ENCODE measurements at places on chromosomes 2 and 18.

DNA sequence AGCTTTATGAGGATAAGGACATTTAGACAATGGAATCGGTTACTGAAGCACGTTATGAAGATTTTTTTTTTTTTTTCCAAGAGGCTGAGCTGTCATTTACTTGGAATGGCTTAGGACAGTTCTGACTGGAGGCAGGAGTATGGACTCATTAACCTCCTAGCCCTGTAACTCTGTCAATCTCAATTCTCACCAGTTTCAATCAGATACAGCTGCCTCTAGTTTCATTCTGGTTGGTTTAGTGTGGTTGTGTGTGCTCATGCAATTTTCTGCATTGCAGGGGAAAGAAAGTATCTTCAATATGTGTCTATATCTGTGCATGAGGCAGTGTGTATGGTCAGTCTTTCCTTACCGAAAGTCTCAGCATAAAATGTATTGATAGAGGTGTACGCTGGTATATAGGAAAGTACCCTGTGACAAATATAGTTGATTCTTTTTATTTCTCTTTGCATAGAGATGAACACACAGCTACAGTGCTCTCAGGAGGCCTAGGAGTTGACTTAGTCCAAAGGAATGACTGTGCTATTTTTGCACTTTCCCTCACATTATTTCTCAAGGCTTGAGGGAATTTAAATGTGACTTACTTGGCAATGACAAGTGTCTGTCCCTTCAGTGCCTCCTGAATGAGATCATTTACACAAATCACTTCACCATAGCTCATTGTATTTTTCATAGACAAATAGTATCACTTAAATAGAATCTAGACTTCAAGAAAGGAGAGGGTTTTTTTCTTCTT is 50.5 kb upstream of the GRB14 start:
- no peak for DNase-seq

DNA sequence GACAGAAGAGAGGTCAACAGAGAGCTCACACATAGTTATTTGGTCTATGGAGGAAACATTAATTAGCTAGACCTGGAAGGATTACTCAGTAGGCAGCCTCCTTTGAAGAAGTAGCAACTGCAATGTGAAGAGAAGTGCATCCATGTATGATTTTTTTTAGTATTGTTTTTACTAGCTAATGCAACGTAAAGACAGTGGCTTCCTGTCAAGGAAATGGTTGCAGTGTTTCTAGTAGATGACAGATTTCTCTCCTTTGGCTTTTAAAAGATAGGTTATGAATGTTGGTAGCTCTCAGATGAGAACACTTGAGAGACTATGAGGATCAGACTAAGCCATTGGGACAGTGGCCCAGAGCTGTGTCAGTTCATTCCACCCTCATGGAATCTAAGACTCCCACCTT is 175.8 kb downstream of the AGPS start:
- no peak for DNase-seq

DNA sequence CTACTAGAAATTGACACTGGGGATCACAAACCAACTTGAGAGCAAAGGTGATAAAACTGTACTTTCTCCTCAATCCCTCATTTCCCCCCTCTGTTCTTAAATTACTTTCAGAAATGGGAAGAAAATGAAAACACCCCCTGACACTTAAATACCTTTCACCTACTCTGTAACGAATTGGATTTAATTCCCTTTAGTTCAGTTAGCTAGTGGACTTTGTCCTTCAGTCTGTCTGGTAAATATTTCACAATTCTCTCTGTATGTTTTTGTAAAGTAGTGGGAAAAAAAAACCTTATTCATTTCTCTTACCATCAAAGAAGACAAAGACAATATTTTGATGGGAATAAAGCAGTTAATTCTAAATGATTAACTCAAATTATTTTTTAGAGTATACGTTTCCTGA is 85.7 kb downstream of the CDH2 start:
- DNase-seq: no peak

GRCh38 chr2:175187378-175187777 is 5.9 kb upstream of the ATP5MC3 start:
- DNase-seq: no peak

DNA sequence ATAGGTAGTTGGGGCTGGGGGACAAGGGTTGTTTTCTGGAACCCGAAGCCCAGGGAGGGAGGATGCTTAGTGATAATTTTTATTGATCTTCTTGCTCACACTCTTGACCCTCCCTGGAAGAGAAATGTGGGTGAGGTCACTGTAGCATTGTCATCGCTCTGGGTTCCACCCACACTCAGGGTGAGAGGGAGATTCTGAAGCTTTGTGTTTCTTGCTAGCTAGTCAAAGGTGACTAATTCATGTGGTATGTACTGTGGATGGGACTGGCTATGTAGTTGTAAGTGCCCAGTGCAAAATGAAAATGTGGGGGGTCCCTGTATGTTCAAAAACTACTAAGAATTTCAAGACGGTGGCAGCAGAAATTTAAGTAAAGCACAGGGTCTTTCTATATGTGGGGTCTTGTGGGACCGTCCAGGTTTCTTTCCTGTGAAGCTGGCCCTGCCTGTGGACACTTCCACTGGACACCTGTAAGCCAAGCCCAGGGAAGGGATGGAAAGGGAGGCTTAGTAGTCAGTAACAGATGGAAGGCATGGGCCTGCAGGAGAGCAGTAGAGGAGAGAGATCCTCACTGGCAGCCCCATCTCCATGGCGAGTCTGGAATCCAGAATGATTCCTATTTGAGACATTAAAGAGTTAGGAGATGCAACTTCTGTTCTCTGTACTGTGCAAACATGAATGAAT is 35.0 kb downstream of the TSN start:
- no peak for DNase-seq

DNA sequence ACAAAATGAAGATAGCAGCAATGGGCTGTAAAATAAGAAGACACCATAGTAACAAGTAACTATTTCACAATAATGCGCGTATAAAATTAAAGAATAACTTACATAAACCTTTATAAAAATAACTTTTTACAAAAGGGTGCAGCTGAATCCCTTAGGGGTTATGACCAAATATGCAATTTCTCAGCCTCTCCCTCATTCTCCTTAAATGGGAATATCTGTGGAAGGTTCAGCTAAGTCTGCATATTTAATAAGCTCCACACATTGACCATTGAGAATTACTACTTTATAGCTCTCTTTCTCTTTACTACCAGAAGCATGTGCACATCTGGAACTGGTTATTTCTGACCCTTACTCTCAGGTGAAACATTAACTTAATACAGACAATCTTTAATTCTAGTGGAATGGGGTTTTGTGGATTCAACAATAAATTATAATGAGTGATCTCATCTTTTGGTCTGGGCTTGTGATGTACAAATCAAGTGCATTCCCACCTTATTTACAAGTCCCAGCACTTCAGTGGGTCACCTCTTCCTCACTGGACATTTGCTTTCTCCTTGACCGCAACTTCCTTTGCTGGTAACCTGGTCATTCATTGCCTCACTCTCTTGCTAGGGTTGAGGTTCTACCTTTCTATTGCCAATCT is 15.7 kb downstream of the ARHGAP15 start:
- no peak for DNase-seq

- no peak for DNase-seq
These were observed 1.7 kb downstream of the ATF2 start for GRCh38 chr2:175166216-175166824.

DNA sequence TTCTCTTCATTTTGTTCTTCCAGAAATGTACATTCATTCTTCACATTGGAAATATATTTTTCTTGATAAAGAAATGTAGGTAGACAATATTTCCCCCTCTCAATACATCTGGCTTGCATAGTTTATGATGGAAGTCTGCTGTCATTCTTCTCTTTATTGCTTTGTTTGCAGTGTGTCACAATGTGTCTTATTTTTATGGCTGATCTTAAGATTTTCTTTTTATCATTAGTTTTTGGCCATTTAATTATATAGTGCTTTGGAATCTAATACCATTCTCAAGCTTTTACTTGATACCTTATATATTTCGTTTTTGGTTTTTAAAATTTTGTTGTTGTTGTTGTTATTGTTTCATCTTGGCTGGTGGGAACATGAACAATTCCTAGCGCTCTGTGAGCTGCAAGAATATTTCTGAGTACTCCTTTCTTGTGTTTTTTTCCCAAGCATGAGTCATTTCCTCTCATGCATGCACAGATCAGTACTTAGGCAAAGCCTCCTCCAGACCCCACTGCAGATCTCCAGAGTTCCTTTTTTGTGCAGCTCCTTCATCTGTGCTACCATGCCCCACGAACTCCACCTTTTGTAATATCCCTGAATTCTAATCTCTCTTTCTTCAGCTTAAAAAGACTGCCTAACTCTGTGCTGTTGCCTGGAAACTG is 13.7 kb upstream of the MMADHC start:
- DNase-seq: no peak

- no peak for DNase-seq
These were observed 418.6 kb downstream of the ZNF521 start for GRCh38 chr18:24933345-24933744.

DNA sequence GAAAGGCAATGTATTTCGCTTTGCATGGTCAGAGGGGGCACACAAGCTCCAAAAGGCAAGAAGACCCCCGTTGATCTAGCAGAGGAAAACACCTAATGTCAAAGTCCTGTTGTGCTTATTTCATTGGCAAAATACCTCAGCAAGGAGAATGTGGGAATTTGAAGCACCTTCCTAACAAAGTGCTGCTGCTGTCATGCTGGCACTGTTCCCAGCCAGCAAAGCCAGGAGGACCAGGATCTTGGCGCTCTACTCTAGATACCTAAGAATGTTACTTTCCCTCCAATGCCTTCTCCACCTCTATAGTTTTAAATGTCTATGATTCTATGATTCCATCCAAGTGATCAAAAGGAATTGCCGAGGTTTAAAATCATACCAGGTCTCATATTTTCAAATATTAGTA is 867.9 kb upstream of the POU3F3 start:
- DNase-seq: no peak

DNA sequence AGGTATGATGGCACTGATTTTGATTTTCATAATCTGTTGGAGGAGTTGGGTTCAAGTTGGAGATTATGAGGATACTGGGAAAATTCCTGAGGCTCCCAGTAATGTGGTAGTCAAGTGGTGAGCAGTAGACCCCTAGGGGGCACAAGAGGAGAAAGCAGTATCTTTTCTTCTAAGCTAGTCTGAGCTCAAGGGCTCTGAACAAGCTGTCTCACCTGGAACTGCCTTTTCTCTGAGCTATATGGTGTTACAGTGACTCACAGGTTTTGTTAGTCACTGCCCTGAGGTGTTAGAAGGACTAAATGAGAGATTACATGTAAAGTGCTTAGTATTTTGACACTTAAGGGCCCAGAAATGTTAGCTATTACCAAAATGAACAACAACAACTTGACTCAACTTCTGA is 42.2 kb downstream of the CD302 start:
- DNase-seq: no peak

GRCh38 chr2:219736209-219736608 is 108.8 kb downstream of the SLC4A3 start:
- no peak for DNase-seq

GRCh38 chr18:54210463-54210862 is 14.0 kb downstream of the MBD2 start:
- DNase-seq: no peak

GRCh38 chr2:159797225-159797542 is 824 bp downstream of the CD302 start:
- DNase-seq: no peak

GRCh38 chr18:29596959-29597358 is 1420.0 kb upstream of the CDH2 start:
- no peak for DNase-seq

- peak; percentile 48 for DNase-seq
These were observed 60.4 kb upstream of the NABP1 start for GRCh38 chr2:191617575-191617974.

DNA sequence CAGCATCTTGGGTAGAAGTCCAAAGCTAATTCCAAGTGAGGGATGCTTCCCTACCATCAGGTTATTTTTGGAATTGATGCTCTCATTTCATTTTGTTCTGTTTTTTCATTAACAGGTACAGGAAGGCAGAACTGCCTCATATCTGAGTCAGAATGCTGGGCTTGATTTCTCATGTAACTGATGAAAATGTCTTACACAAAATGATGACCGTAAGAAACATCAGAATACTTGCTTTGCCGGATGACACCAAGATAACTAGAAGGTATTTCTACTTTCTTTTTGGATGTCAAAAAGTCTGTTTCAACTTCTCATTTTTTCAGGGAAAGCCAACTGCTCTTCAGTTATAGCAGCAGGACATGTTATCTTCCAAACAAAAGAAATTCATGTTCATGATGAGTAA is 62.6 kb downstream of the ETAA1 start:
- DNase-seq: no peak

GRCh38 chr18:76922107-76922506 is 99.8 kb downstream of the ZNF236 start:
- DNase-seq: no peak

DNA sequence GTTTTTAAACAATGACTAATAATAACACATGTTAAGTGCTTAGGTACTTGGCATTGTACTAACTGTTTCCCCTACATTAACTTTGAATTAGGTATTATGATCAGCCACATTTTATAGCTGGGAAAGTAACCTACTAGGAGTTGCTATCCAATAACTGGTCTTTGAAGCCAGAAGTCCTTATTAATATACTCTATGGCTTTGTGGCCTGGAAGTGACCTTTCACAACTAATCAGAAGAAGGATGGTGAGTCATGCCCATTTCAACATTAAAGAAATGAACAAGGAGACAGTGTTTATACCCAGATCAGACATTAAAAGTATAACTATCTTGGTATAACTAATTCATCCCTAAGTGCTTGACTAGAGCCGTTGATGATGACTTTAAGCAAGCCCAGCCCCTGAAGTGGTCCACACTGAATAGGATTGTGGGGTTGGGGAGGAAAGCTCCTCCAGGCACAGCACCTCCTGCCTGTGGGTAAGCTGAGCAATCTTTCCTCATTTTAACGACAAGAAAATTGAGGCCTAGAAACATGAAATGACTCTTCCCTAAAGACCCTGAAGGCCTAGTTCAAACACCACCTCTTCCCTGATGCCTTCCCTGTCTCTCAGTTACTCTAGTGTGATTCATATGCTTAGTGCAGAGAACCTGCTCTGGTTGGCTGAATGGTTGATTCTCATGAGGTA is 71.6 kb upstream of the RFX8 start:
- DNase-seq: no peak

DNA sequence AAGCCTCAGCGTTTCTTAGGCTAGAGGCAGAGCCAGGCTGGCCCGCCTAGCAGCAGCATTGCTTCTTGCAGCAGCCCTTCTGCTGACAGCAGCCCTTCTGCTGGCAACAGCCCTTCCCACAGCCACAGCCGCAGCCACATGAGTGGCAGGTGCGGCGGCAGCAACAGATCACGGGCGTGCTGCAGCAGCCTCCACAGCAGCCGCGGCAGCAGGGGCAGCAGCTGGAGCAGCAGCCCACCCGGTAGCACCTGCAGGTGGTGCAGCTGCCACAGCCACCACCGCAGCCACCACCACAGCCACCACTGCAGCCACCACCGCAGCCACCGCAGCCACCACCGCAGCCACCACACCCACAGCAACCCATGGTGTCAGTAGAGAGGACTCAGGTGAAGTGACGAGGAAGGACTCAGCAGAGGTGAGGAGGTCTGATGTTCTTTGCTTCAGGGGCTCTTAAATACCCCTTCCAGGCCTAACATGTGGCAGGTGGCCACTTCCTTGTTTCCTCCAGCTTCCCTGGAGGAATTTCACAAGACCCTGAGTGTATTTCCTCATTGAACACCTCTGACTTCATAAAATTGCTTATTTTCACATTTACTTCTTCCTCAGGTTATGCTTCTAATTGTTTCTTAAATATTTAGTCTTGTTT is at the start of gene SCYGR6:
Gene SCYGR6 (minus strand): TSS at position 364 of the 646 bp plus-strand sequence. CDS start 0 bp downstream, at position 364.
- DNase-seq: no peak

- no peak for DNase-seq
These were observed 72.9 kb downstream of the BIN1 start for GRCh38 chr2:127034051-127034450.

Measured in central memory CD8-positive, alpha-beta T cell (primary cell).